ENCODE measurements at places on chromosomes 1 and 21.

DNA sequence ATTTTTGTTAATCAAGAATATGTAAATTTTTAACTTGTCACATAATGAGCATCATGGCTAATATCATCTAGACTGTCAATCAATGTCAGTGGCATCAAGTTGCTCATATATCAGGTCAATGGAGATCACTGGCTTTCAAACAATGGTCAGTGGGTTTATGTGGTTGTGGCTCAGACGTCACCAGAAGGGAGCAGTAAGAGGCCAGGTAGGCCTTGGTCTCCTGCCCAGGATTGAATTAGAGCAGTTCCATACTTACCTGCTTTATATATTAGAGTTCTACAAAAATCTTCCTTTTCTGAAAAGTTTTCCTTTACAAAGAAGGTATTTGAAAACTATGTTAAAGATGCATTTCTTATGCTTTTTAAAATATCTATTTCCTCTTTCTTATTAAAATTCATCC, 206.3 kb upstream of the B3GALT2 start:
- no peak for DNase-seq

DNA sequence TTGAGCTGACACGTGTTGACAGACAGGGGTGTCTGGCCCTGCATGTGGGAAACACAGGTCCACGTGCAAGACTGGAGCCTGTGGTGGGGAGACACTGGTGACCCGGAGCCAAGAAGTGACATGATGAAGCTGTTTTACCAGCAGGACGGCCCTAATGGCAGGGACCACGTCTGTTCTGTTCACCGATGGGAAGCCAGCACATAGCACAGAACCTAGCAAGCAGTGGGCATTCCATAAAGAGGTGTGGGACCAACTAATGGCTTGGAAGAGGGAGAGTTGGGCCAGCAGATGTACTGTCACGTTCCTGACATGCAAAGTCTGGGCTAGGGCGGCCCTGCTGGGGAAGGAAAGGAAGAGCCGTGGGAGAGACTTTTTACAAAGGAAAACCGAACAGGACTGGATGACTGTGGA, 15.3 kb downstream of the NAV1 start:
- no peak for DNase-seq

- DNase-seq: no peak
Measured at GRCh38 chr1:177858332-177858821, 111.5 kb downstream of the SEC16B start.

DNA sequence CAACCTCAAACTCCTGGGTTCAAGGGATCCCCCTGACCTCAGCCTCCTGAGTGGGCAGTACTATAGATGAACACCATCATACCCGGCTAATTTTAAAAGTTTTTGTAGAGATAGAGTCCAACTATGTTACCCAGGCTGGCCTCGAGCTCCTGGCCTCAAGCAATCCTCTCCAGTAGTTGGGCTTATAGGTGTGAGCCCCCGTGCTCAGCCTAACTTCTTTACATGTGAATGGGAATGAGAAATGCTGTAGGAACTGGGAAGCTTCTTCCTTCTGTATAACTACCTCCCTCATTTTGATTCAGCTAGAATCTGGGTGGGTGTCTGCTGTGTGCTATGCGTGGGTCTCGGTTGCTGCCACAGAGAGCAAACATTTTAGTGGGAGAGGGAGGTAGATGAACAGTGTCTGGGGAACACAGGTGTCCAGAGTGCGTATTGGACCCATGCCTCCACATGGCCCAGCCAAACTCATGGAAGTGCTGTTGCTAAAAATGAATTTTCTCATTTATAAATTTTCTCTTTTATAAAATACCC, 150.6 kb downstream of the NOS1AP start:
- DNase-seq: no peak

DNA sequence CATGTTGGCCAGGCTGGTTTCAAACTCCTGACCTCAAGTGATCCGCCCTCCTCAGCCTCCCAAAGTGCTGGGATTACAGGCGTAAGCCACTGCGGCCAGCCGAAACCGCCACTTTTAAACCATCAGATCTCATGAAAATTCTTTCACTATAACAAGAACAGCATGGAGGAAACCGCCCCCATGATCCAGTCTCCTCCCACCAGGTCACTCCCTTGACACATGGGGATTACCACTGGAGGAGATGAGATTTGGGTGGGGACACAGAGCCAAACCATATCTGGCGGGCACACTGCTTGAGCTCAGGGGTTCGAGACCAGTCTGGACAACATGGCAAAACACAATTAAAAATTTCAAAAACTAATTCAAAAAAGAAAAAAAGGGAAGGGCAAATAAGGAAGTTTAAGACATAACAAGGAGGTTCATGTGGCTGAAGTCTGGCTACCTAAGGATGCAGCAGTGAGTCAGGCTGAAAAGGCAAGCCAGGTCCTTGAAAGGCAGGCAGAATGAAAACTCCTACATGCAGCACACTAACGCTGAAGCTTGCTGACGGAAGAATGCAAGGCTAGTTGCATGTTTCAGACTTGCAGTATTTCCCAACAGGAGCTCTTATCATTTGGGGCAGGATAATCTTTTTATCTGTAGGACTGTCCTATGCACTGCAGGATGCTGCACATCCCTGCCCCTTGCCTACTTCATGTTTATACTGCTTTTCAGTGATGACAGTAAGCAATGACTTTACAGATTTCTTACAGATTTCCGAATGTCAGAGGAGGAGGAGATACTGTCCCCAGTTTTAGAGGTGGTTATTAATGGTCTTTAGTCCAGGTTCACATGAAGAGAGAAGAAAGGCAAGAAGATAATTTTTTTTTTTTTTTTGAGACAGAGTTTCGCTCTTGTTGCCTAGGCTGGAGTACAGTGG, 49.3 kb downstream of the FBXO42 start:
- DNase-seq: no peak

GRCh38 chr1:157429601-157430240, 122.6 kb downstream of the FCRL5 start:
- no peak for DNase-seq

- DNase-seq: no peak
Measured at GRCh38 chr1:53328541-53329499, 950 bp upstream of the LRP8 start.

DNA sequence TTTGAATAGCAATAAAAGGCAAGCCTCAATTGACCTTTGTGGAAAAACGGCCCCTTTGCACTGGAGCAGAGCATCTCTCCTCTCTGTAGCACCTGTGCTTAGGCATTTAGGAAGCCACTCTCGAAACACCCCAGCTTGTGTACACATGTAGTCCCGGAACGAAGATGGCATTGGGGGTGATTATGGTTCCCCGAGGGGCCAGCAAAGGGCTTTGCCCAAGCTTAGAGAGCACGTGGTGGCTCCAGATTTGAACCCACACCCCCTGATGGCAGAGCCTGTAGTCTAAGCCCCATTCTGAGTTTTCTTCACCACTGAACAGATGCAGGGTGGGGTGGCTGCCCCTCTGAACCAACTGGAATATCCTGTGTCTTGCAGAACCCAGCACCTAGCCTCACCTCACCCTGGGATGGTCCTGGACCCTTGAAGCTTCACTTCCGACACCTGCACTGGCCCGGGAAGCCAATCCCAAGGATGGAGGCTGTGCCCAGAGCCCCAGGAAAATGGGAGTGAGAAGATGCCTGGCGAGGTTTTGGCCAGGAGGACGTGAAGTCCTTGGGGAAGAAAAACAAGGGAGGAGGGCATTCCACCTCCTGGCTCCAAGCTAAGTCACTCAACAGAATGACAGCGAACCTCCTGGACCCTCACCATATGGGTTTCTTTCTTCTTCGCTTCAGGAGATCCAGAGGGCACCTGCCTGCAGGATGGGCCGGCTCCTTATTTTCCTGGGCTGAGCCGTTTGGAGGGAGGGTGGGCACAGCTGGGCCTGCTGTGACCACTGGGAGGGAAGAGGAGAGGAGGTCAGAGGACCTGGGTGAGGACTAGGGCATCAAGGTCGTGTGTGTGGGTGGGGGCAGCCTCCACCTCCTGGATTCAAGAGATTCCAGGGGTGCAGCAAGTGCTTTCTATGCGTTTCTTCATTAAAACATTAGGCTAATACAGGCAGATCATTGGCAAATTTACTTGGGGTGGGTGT, 37.7 kb downstream of the IGFN1 start:
- no peak for DNase-seq

DNA sequence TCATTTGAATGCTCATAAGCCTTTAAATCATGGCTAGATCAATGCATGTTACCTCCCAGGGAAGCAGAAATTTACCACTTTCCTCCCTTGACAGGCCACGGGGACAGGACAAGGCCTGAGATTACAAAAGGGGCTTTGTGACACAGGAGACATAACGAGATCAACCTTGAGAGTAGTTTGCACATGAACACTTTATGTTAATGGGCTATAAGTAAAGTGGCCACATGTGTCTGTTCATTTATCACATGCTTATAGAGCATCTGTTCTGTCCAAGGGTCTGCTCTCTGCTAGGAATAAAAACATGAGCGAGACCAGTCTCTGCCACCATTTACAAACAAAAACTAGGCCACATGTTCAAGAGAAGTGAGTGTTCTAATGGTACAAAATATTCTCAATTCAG, 144.1 kb upstream of the C8B start:
- no peak for DNase-seq

- no peak for DNase-seq
Measured at GRCh38 chr1:16998589-16998988, 13.1 kb downstream of the ATP13A2 start.

DNA sequence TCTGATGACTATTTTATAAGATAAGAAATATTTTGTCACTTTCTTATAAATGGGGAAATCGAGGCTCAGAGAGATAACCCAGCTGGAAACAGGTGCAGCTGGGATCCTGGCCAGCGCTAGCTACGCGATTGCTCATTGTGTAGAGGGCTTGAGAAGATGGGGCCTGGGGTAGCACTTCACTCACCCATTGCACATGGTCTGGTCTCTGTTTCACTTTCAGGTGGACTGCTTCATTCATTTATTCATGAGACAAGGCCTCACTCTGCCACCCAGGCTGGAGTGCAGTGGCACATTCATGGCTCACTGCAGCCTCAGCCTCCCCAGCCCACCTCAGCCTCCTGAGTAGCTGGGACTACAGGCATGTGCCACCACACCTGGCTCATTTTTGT, 23.8 kb downstream of the UBE4B start:
- no peak for DNase-seq

DNA sequence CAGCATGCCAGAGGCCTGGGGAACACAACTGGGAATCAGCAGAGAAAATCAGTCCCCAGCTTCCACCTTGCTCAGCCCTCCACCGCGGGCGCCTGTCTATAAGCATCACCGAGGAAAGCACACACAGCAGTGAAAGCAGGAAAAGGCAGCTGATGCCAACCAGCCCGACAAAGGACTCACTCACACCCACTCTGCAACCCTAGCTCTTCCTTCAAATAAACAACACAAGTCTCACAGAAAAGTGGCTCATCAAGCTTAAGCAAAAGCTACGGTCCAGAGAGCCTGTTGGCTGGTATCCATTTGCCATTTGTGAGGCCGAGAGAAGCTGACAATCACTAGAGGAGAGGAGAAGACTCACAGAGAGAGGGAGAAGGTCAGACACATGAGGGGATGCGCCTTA, 27.1 kb downstream of the MRAP start:
- DNase-seq: no peak

DNA sequence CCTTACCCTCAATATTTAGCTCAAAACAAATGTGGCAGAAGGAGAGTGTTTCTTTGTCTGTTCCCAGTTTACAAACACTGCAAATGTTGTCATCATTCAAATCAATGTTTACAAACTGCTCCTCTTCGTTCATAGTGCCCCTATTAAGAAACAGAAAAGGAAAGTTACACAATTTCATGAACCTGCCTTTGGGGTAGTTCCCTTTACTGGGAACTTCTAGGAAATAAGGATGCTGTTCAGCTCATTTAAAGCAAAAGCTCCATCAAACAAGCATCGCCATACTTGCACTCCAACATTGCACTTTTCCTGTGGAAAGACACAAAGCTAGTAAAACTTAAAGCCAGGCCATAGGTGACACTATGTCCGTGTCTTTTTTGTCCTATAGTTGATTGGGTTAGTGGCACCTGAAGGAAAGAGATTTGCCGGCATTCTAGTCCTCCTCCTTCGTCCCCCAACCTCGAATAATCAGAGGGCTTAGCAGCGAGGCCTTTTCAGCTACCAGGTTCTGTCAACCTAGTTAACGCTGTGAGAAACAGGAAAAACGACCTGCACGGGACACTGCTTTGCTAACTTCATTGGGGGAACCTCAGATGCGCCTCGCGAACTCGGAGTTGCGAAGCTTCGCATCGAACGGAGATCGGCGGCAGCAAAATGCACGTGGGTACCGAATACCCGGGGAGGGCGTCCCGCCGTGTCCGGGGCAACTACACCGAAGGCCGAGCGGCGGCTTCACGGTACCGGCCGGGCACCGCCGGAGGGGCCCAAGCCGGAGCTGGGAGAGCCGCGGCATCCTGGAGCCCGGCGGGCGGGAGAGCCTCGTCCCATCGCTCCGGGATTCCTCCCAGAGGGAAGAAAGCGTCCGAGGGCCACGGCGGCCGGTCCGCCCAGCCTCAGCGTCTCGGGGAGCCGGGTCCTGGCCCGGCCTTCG, 706 bp downstream of the C21orf91 start:
- DNase-seq: no peak

- no peak for DNase-seq
Measured at GRCh38 chr1:232566093-232566492, 63.8 kb downstream of the SIPA1L2 start.

DNA sequence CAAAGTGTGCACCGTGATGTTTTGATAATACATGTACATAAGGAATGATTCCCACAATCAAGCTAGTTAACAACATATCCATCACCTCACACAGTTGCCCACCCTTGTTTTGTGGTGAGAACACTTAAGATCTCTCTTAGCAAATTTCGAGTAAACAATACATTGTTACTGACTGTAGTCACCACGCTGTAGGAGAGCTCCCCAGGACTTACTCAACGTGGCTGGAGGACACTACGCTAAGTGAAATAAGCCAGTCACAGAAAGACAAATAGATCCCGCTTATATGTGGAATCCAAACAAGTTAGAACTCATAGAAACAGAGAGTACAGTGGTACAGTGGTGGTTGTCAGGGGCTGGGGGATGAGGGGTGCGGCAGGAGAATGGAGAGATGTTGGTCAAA, 24.8 kb downstream of the GPR137B start:
- DNase-seq: no peak

DNA sequence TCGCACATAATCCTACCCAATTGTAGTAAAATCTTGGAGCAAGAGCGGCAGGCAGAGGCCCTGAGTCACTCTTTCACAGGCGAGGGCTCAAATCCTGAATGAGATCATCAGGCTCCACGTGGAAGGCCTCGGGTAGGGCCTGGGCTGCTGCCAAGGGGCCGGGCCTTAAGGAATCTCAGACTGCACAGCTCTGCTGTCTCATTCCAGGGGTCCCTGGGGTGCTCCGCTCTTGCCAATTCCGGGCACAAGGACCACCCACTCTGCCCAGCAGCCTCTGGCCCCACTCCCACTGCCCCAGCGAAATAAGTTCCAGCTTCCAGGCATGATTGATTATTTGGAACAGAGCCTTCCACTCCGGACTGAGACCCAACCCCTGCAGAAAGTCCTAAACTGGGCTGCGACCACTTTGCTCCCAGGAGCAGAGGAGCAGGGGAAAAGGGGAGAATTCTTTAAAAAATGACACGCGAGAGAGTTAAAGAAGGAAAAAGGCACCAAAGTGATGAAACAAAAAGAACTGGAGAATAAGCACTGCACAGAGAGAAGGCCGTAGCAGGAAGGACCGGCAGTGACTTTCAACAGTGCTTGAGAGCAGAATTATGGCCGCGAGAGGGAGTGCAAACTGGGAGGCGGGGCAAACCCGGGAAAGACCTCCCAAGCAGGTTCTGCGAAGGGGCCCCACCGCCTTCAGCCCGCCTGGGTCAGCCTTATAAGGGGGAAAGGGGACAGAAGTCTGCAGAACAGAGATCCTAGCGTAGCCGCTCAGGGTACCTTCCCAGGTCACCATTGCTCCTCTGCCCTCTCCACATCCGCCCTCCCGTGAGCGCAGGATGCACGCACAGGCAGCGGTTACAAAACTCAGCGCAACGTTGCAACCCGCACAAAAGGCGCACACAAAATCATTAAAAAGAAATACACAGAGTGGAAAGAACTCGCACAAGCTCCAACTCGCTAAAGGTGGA, 2.0 kb downstream of the ADAMTS1 start:
- peak; percentile 95 for DNase-seq
